MG63 (cell line): ENCODE measurements at places on chromosomes 12 and 14. TPM values are rescaled to one million over a fixed set of nuclear protein-coding genes. Genes with fewer than 3 reads are reported as not detected.

NOS1 gene
- not detected in 2 replicates for total RNA-seq

ARMH4 gene
- total RNA-seq, result 1.9 TPM in 1 of 2 replicates, not detected in the other

AICDA gene
- total RNA-seq, result not detected in 2 replicates

MORN3 gene
- total RNA-seq, result not detected in 2 replicates

KRT78 gene
- not detected in 2 replicates for total RNA-seq

ETFBKMT gene
- total RNA-seq, result 4.8 and 20.9 TPM in 2 replicates

HPD gene
- total RNA-seq, result 0.56 and 3.1 TPM in 2 replicates

PPP2R5C gene
- total RNA-seq, result 53.3 and 72.1 TPM in 2 replicates

DNA sequence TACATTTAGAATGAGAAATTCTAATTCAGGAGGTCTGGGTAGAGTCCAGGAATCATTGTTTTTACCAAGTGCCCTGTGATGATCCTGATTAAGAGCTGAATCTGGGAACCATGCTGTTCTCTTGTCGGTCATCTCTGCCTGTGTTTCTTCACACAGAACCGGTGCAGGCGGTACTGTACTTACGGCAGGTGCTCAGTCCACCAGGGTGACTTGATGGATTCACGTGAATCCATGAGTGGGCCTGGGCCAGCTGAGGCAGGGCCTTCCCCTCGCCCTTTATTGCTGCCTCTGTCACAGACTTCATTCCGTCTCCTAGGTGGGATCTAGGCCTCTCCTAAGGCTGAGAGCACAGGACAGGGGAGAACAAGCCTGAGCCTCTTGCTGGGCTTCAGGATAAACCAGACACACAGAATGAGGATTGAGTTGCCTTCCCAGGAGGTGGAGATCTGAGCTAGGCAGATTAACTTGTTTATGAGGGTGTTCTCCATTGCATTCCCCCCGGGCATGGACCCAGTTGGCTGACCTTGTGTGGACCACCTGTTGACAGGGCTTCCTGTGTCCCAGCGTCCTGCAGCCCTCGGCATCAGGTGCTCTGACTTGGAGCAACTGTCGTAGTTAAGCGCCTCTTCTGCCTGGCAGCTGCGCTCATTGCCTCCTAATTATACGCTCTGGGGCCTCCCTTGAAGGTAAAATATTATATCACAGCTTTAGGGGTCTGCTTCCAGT is 42.1 kb downstream of the B4GALNT3 start:
- no peak for DNase-seq

DNA sequence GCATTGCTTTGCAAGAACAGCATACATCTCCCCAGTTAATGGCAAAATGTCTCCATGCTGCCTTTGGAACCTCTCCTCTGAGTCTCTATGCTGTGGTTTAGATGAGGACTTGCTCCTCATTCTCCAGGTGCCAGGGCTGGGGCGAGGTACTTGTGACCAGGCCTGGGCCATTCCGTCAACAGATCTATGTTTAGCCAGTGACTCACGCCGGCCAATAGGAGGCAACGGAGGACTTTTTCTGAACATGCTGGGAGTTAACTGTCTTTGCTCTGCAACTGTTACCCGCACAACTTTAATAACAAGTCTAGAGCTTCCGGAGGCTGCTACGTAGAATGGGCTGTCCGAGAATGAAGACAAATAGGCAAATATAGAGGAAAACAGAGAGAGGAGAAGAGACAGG is 214.2 kb downstream of the GLT1D1 start:
- DNase-seq, result no peak

GRCh38 chr12:130335517-130336392 is 1.9 kb upstream of the PIWIL1 start:
- no peak for DNase-seq

GRCh38 chr14:93014058-93015023 is 91.4 kb downstream of the CHGA start:
- DNase-seq, result no peak

DNA sequence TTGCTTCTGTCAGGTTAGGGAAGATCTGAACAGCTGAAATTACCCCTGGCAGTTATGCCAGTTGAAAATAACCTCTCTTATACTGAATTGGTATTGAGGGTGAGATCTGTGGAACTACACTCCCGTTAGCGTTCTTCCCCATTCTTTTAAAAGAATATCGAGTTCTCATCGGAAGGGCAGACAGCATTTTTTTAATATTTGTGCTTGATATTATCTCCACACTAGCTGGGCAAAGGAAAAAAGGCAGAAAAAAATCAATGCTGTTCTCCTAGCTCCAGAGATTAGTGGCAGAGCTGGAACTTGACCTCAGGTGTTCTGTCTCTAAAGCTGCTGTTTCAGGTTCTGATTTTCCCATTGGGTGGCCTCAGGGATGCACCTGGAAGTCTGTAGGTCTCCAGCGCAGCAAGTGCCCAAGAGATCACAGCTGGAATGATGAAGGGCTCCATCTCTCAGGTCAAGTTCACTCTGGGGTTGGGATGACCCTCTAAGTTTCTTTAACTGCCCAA is 67.5 kb downstream of the SLC38A1 start:
- no peak for DNase-seq

- DNase-seq, result no peak
Measured at GRCh38 chr12:60830381-60830780, 1234.6 kb downstream of the SLC16A7 start.

- no peak for DNase-seq
Measured at GRCh38 chr14:99393059-99393655, 87.5 kb downstream of the SETD3 start.

DNA sequence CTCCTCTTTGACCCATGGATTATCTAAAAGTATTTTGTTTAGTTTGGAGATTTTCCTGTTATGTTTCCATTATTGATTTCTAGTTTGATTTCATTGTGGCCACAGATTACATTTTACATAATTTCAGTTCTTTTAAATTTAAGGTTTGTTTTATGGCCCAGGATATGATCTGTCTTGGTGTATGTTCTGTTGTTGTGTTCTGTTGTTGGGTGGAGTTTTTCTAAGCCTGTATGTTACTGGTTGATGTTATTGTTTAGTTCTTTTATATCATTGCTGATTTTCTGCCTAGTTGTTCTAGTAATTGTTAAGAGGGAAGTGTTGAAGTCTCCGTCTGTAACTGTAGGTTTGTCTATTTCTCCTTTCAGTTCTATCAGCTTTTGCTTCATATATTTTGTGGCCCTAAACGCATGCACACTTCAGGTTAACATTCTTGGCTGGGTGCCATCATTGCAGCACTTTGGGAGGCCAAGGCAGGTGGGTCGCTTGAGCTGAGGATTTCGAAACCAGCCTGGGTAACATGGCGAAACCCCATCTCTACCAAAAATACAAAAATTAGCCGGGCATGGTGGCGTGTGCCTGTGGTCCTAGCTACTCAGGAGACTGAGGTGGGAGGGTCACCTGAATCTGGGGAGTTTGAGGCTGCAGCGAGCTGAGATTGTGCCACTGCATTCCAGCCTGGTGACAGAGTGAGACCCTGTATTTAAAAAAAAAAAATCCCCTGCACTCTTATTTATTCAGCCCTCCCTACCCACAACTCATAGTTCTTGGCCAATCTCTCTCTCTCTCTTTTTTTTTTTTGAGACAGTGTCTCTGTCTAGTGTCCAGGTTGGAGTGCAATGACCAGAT is 28.1 kb upstream of the CFL2 start:
- no peak for DNase-seq

DNA sequence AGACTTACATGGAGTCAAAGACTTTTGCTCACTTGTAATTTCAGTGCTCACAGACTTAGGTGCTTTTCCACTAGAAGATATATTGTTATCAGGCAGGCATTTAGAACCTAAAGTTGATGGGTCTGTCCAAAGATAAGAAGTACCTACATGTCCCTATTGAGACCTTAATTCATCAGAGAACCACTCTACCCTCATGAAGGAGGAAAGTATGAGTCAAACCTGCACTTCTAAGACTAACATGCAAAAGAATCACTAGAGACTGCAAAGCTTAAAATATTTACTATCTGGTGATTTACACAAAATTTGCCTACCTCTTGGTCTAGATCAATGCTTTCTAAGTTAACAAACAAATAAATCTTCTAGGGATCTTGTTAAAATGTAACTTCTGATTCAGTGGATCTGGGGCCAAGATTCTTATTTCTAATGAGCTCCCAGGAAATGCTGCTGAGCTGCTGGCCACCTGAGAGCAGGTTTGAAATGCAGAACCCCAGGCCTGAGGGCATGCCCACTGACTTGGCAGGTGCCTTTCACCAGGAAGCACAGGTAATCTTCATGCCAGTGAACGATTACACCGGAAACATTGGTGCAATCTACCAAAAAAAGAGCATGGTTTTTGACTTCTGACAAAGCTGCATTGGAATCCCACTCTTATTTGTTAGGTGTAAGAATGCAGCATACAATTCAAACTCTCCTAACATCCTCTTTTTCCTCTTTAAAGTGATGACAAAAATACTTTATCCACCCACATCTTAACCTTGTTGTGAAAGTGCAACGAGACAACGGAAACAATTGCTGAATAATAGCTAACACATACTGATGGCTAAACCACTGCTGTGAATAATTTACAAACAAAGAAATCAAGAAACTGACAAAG is 214.2 kb downstream of the ADAMTS20 start:
- no peak for DNase-seq

DNA sequence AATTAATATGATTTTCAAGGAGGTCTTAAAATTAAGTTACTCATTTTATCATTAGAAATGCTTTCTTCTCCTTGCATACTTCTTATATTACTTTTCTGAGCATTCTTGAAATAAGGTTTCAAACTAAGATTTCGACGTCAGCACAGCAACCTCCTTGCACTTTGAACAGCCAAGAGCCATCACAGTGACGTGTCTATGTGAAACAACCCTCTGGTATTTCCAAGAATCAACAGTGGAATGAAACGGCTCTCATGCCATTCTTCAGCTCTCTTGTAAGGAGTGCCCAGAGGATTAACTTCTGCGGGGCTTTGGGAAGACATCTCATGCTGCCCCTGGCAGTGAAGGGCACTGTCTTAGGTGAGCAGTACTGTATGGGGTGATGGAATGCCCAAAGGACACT is 109.2 kb downstream of the EFCAB11 start:
- no peak for DNase-seq

- no peak for DNase-seq
Measured at GRCh38 chr12:32312049-32312670, 87.2 kb upstream of the FGD4 start.

DNA sequence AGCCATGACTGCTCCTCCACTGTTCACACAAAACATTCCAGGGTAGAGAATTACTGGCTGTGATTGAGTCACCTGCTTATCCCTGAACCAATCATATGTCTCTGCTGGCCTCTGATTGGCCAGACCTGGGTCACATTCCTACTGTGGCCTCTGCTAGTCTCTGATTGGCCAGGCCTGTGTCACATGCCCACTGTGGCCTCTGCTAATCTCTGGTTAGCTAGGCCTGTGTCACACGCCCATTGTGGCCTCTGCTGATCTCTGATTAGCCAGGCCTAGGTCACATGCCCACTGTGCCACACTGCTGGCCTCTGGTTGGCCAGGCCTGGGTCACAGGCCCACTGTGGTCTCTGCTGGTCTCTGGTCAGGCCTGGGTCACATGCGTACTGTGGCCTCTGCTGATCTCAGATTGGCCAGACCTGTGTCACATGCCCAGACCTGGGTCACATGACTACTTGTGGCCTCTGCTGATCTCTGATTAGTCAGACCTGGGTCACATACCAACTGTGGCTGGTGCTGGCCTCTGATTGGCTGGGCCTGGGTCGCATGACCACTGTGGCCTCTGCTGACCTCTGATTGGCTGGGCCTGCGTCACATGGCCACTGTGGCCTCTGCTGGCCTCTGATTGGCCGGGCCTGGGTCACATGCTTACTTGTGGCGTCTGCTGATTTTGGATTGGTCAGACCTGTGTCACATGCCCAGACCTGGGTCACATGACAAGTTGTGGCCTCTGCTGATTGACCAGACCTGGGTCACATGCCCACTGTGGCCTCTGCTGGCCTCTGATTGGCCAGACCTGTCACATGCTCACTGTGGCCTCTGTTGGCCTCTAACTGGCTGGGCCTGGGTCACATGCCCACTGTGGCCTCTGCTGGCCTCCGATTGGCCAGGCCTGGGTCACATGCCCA is 251.6 kb downstream of the SLC15A4 start:
- peak; percentile 13 for DNase-seq

DNA sequence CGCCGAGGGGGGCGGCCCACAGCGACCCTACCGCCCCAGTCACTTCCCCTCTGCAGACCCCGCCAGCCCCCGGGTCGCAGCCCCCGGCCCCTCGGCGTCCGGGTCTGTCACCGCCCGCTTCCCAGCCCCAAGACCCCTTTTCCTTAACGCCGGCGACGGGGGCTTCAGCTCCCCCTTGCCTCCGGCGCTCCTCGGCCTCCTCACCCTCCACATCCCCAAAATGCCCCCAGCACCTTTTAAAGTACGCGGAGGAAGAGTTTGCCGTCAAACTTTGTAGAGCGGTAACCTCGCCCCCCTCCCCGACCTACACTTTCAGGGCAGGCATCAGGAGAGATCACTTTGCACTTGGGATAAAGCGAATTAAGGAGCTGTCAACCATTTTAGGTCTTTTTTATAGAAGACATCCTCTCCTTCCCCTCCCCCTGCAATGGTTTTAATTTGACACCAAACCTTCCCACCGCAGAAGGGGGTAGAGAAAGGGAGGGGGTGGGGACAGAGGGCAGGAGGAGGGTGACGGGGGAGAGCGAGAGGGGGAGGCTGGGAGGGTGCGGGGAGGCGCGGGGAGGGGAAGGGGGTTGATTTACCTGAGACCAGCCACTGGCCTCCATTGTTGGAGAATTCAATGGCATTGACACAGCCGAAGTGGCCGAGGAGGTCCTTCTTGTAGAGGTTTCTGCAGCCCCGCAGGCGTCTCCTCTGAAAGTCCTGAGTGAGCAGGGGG is 578 bp downstream of the DCAF5 start:
- no peak for DNase-seq

DNA sequence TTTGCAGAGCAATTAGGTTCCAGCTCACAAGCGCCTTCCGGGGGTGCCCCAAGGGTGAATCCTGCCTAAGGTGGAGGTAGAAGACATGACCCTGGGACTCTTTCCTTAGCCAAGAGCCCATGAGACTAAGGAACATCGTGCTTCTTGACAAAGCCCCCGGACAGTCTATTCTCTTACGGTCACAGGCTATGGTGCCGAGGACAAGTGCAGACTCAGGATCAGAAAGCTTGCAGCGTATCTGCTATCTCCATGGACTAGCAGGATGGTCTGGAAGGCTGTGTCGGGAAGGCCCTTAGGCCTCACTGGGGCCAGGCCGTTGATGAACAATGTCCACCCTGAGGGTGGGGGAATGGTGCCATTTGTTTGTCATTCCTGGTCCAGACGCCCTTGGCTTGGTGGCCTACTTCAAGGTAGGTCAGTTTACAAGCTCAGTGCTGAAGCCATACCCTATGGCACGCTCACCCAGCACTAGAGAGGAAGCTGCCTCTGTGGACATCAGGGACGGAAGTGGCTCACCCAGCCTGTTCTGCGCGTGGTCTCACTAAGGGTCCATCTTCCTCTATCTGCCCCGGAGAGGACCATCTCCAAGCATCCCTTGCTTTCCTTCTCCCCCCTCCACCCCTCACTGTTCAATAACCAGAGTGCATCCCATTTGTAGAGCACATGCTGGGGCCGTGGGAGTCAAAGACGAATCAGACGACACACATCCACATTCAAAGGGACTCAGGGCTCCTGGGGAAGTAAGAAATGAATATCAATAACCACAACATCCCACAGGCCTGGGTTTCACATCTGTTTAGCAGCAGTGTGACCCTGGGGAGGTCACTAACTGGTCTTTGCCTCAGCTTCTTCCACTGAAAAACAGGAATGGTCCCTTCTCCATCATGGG is 45.0 kb upstream of the IQSEC3 start:
- no peak for DNase-seq

GRCh38 chr12:45909041-45909713 is 81.2 kb downstream of the SCAF11 start:
- DNase-seq, result no peak
